ENCODE measurements at places on chromosomes 7 and 10. TPM values are rescaled to one million over a fixed set of nuclear protein-coding genes. Genes with fewer than 3 reads are reported as not detected.

DNA sequence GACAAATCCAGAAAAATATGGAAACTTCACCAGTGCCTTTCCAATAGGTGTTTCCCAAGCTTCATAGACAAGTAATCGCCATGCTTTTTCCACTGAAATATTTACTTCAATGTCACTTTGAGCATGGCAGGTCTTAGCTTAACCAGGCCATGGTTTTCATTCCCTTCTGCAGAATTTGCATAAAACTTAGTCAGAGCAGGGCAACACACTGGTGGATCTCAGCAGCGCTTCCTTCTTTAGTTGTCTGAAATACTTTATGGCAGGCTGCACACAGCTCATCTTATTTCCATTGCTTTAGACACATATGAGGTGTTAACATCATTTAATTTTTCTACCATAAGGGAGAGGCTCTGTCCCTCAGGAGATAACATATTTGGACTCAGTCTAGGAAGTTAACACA is 102.9 kb upstream of the AHR start:
- DNase-seq, result no peak

DNA sequence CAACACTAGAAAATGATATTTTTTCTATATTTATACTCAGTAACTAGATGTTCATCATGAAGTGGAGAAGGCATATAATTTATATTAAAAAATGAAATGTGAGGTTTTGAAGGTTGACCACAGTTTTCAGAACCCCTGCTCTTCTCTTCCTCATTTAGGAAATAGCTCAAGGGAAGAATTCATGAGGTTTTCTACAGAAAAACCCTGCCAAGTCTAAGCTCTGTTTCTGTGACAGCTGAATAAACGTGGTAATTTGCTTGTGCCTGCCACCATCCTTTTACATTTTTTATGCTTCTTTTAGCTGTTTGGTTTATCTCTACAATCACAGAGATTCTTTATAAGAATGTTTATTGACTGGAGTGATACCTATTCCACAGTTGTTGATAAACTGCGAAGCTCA is 630.3 kb upstream of the POT1 start:
- DNase-seq, result no peak

DNA sequence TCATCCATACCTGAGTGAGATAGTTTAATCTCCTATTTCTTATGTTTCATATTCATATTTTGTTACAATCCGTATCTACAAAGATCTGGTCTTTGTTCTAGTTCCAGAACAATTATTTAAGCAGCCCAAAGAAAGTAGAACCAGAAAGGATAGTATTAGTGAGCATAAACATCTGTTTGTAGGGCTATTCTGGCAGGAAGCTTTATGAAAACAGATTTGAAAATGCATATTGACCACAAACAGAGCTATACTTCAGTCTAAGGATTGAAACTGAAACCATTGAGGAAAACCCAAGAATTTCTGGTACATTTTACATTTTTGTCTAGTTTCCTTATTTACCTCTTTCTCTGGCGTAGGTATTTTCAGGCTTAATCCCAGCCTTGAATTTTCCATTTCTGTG is 28.1 kb downstream of the LRGUK start:
- DNase-seq, result no peak

DNA sequence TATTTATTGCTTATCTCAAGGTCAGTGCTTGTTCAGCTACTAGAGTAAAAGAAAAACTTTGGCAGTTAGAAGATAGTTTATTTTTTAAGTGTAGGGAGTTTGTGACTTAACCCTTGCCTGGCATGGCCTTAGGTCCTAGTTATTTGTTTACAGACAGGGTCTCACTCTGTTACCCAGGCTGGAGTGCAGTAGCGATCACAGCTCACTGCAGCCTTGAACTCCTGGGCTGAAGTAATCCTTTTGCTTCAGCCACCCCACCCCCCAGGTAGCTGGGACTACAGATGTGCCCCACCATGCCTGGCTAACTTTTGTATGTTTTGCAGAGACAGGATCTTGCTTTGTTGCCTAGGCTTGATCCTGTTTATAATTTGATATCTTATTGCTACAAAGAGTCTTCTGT is 4.2 kb downstream of the ANLN start:
- no peak for DNase-seq

DNA sequence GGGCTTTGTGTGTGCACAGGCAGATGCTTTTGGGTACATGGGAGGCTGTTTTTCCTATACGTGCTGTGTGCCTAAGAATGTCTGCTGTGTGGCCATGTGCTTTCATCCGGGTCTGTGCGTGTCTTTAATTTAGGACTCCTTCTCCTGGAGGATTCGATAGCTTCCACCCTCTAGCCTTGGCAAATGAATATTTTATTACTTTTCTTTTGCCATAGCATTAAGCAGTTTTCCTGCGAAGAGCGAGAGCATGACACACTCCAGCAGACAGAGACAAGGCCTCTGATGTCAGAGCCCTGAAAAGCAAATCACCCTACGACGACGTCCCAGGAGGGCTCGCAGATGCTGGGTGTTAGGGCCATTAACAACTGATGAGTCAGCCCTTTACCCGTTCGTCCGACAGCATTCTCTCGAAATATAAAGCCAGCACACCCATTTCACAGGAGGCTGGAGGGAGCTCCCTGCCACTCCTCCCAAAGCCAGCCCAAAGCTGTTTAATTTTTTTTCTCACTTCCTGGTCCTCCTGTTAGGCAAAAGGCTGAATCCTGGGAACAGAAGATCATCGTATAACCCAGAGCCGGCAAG is 311.3 kb upstream of the ZMIZ1 start:
- DNase-seq, result peak; percentile 81

- DNase-seq, result no peak
These were observed 3.7 kb downstream of the IRF5 start for GRCh38 chr7:128941323-128941890.

- no peak for DNase-seq
These were observed at the start of gene GIMAP6 for GRCh38 chr7:150631866-150632864. GIMAP6 (minus strand) TSS chr7:150632385; CDS start chr7:150630142, 2,243 bp downstream.

DNA sequence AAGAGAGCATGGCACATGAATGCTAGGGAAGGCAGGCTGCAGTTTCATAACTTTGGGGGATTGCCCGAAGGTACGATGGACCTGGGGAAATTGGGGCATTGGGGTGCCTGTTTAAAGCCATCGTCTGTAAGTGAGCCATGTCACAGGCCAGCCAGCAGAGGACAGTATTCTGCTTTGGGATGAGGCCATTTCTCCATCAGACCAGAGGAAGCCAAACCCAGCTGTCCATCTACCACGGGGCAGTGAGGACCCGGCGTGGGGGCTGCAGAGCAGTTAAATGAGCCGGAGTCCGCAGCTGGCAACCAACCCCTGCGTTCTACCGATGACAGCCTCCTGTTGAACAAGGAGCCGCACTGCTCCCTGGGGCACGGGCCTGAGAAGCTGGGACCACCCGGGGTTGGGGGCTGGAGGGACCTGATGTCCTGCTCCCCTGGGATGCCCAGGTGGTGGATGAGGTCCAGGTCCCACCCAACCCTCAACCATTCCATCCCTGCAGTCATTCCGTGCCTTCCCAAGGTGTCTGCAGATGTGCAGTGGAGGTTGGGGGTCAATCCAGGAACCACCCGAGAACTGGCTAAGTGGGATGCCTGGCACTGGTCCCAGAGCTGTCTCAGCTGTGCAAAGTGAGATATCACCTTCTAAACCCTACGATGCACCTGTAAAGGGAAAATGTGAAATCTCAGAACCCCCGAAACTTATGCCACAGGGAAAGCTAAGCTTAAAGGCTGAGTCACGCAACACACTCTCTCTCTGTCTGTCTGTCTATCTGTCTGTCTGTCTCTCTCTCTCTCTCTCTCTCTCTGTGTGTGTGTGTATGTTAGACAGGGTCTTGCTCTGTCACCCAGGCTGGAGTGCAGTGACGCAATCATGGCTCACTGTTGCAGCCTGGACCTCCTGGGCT is 12.1 kb upstream of the RHBDD2 start:
- DNase-seq, result peak; percentile 76

DNA sequence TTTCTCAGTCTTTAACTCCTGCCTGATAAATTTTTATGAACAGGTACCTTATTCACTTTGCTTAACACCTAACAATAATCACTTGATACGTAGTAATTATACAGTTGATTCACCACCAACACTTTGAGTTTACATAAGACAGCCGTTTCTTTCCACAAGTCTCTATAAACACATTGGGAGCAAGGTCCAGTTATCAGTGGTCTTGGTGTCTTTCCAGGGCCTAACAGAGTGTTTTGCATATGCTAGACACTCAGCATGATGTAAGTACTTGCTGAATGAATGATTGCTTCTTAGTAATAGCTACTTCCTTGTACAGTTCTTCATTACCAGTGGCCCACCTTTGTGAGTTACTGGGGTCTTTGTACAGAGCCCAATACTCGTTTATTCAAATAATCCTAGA is 6.4 kb downstream of the CLDN12 start:
- no peak for DNase-seq

DNA sequence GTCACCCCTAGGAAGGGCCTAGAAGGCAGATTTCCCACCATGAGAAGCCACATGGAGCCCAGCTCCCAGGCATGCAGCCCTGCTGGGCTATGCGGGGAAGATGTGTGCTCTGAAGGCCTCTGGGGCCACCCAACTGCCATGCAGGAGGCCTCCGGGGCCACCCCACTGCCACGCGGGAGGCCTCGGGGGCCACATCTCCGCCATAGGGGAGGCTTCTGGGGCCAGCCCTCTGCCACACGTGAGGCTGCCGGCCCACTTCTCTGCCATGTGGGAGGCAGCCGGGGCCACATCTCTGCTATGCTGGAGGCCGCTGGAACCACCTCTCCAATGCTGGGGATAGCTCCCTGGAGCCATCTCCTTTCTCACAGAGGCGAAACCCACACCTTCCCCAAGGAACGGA is 451.8 kb downstream of the DNAJB6 start:
- no peak for DNase-seq

DNA sequence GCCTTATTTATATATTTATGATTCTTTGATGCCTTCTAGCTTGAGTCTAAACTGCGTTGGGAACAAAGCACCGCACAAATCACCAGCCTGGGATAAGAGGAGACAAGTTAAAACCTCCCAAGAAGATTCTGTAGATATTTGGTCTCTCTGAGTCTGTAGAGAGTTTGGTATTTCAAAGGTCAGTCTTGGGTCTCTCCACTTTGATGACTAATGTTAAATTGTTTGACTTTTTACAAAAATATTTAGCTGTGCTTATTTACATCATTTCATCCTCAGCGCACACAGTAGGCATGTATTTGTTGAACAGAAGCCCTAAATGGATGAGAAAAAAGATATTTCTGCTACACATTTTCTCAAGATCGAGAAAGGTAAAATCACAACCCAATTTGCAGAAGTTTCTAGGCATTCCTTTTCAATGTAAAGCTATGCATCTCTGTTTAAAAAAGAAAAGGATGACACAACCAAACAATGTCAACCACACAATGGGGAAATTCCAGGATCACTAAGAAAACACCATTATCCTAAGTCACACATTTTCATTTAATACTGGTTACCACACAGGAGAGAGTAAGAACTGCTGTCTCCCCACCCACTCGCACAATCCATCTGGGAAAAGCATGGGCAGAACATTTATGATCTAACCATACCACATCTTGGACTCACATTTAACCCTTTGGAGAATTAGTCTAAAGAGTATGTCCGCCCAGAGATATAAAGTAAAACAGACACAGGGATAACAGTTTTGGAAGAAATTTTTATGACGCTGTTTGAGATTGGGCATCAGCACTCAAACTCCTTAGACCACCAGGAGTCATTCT is 4.4 kb downstream of the CDK6 start:
- DNase-seq, result peak; percentile 72

Gene RP9
- total RNA-seq, result 32.1 TPM

Gene ADAMTS14
- 0.25 TPM for total RNA-seq

Gene LRRC4
- not detected for total RNA-seq

Gene PTER
- 53.2 TPM for total RNA-seq

Measured in MCF 10A (cell line).